ENCODE measurements at places on chromosomes 7 and 10.

DNA sequence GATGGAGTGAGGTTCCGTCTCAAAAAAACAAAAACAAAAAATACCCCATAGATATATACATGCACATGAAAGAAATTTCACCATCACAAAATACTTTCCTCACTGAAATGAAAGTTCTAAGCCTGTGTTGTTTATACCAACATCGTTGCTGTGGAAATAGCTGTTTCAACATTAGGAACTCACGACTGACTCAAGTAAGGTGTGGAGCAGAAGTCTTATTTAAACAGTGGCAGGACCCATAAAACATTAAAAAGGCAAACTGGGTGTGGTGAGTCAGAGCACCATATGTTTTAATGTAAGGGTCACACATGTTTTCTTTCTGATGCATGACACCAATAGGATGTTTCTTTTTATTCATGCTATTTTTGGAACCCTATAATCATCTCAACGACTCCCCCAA is 48.3 kb downstream of the BAIAP2L1 start:
- DNase-seq: peak; percentile 90

GRCh38 chr7:35537067-35538023 is 157.6 kb downstream of the HERPUD2 start:
- DNase-seq: peak; percentile 47

- no peak for DNase-seq
These were observed 12.1 kb downstream of the SLC16A12 start for GRCh38 chr10:89523274-89523673.

DNA sequence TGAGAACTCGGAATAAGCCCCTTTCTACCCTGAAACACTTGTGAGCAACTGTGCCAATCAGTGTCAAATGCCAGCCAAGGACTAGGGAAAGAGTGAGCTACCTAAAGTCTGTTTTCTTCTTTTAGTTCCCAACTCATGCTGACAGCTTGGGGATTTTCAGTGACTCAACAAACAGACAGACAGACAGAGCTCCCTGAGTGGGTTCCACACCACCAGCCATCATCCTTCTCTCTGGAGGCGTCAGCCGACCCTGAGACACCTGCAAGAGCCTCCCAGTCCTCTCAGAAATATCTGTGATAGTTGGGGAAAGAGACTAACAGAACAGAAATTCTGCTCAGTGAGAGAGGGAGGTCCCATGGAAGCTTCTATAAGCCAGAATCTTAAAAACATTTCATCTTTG is 49.5 kb downstream of the GATA3 start:
- no peak for DNase-seq

- no peak for DNase-seq
These were observed 61.6 kb downstream of the LHPP start for GRCh38 chr10:124522933-124523871.

GRCh38 chr7:90726623-90727022 is 130.5 kb downstream of the CDK14 start:
- DNase-seq: peak; percentile 78

DNA sequence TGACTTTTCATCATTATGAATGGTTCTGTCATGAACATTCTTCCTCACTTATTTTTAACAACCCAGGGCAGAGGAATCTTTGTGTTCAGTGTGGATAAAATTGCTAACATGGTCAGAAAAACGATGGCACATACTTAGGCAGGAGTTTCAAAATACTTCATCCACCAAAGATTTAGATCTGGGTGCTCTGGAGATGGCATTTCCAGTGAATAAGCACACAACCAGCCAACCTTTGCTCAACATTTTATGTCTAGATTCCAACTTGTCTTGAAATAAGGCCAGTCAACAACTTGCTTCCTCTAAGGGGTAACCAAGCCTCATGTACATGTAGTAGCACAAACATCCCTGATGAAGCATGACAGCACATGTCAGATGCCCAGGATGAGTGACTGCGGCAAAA is 33.4 kb upstream of the ADRB1 start:
- DNase-seq: no peak

- peak; percentile 6 for DNase-seq
These were observed 29.9 kb upstream of the IFRD1 start for GRCh38 chr7:112420236-112420861.

GRCh38 chr10:80661526-80661925 is 123.8 kb downstream of the SH2D4B start:
- DNase-seq: no peak

DNA sequence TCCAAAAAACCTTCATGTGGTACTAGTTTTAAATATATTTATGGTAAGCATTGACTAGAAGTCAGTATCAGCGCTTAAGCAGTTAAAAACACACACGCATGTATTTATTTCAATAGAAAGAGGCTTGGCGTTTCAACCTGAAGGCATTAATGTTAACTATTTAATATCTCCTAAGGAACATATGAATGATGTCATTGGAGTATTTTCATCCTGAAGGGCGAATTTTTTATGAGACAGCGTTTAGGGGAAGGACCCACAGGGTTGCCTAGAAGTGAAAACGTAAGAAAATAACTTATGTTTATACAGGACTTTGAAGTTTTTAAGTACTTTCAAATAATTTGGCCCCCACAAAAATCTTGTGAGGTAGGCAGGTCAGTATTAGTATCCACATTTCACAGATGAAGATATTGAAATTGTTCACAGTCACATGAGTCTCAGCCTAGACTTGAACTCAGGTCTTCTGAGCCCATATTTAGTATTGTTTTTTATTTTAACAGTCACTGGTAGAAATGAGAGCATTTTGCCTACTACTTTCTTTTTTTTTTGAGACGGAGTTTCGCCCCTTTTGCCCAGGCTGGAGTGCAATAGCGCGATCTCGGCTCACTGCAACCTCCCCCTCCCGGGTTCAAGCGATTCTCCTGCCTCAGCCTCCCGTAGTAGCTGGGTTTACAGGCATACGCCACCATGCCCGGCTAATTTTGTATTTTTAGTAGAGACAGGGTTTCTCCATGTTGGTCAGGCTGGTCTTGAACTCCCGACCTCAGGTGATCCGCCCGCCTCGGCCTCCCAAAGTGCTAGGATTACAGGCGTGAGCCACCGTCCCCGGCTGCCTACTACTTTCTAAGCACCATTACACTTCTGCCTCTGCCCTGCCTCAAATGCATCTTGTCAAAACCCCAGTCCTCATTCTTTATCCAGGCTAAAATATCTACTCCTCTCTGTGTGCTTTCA is 1.8 kb downstream of the SLK start:
- peak; percentile 24 for DNase-seq

DNA sequence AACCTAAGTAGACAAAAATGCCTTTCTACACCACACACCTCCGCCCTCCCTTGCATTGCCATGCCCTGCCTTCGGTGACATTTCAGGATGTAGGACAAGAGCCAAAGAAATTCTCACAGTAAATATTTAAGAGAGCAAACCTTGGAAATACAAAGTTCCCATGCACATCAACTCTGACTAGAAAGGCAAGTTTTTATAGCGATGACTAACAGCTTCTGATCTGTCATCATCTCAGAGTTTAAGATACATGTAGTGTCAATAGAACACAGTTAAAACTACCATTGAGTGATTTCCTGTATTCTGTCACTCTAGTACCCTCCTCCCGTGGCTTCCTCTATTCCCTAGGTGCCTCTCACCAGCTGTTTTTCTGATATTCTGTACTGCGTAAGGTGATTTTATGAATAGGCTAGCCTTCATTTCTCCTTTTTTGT is 20.7 kb downstream of the SLC16A9 start:
- no peak for DNase-seq

- DNase-seq: no peak
These were observed 42.6 kb downstream of the ADAMTS14 start for GRCh38 chr10:70714951-70715350.

- no peak for DNase-seq
These were observed 597.6 kb downstream of the SORCS1 start for GRCh38 chr10:106566873-106567272.

DNA sequence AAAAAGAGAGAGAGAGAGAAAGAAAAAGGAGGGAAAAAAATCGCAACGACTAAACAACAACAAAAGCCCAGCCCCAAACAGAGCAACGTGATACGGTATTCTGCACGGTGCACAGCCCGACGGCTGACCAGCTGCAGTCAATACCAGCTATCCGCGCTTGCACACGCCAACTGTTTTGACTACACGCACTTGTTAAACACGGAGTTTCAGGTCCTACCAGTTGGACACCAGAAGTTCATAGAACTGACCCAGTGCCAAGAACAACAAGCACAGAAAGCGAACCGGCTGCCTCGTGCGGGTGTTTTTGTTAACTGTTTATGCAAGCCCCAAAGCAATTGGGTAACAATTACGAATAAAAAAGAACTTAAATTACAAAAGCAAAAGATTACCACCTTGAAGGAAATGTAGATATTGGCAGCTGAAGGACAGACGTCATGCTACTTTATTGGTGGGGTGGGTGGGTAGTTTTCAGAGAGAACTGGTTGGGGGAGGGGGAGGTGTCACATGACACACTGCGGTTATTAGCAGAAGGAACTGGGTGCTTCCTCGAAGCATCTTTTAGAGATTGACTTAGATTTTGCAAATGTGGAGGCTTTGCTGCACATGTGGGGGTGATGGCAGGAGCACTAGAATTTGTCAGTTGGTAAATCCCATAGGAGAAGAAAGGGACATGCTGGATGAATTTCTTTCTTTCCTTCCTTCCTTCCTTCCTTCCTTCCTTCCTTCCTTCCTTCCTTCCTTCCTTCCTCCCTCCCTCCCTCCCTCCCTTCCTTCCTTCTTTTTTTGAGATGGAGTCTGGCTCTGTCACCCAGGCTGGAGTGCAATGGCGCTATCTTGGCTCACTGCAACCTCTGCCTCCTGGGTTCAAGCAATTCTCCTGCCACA is 110.6 kb upstream of the EFCAB10 start:
- DNase-seq: peak; percentile 88

DNA sequence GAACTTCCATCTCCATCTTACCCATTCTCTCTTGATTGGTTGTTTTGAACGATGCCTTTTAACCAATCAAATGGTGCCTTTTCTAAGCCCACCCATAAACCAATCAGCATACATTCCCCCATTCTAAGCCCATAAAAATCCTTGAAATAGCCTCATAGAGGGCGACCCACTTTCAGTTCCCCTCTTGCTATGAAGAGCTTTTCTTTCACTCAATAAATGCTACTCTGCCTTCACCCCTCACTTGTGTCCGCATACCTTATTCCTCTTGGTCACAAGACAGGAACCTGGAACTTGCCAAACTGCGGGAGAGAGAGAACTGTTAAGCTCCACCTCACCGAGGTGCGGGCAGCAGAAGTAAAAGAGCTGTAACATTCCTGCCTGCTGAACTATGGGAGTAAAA is 1602.0 kb upstream of the LRRTM3 start:
- no peak for DNase-seq

DNA sequence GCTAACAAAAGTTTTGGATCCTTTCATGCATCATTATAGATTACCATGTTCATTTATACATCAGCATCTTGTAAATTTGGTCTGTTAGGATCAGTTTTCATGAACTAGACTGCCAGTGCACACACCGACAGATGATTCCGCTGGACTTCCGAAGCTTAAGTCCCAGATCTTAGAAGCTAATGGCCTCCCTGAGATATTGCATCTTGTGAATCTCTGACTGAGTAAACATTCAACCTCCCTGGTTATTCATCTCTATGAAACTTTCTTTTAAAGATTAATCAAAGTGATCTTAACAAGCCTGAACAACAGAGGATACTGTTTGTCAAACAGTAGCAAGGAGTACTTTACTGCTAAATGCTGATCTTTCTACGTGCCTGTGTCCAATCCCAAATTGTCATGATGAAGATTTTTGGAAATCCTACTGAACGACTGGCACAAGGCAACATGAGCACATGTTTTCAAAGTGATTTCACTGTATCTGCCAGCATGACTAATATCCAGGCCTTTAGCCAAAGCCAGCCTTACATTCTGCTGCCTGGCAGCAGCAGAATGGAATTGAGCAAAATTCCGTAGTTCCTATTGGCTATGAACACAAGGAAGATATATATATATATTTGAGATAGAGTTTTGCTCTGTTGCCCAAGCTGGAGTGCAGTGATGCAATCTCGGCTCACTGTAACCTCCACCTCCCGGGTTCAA is 91.3 kb upstream of the ANK3 start:
- peak; percentile 76 for DNase-seq

- DNase-seq: no peak
These were observed 1.6 kb upstream of the LGI1 start for GRCh38 chr10:93756118-93756517.

Data from IMR-90 (cell line).